ENCODE measurements at places on chromosomes 1 and 21. TPM values are rescaled to one million over a fixed set of nuclear protein-coding genes. Genes with fewer than 3 reads are reported as not detected.

DNA sequence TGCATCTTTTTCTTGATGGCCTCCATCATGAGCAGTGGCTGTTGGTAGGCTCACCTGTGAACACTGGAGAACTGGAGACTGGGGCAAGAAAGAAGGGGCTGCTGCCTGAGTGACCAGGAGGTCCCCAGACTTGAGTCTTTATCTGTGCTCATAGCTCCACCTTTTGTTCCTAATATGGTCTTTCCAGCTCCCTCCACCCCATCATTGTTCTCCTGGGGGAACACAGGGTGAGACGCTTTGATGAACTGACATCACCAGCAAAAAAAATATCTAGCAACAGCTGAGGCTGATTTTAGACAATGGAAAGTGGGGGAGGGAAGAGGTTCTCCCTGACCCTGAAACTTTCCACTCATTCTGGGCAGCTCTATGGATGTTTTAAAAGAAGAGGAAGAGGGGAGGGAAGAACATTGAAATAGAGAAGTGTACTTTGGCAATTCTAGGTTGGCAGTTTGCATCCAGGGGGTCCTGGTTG is at the start of gene TPM3:
TSS of gene TPM3 (minus strand) at position 111 of the 472 bp plus-strand sequence. CDS start at position 29, 82 bp downstream.
- no peak for DNase-seq

DNA sequence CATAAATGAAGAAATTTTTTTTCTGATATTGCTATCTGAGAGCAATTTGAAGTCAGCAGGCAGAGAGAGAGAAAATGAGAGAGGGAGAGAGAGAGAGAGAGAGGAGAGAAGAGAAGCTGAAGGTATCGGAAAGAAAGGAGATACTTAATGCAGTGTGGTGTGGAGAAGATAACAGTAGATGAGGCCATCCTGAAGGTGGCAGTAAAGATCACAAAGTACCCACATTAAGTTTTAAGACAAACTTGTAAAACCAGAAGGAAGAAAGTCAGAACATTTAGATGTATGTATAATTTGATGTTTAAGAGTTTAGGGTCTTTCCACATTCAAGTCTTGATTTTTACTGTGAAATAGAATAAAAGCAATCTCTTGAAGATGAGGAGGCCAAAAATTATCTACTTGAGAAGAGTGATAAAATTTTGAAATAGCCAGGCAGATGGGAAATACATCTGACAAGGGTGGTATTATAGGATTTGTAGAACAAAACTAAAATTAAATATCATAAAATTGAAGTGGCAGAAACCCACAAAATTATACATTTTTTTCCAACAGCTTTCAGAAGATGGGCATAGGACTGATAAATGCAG is 1753.4 kb downstream of the MRPL39 start:
- DNase-seq = peak; percentile 1

DNA sequence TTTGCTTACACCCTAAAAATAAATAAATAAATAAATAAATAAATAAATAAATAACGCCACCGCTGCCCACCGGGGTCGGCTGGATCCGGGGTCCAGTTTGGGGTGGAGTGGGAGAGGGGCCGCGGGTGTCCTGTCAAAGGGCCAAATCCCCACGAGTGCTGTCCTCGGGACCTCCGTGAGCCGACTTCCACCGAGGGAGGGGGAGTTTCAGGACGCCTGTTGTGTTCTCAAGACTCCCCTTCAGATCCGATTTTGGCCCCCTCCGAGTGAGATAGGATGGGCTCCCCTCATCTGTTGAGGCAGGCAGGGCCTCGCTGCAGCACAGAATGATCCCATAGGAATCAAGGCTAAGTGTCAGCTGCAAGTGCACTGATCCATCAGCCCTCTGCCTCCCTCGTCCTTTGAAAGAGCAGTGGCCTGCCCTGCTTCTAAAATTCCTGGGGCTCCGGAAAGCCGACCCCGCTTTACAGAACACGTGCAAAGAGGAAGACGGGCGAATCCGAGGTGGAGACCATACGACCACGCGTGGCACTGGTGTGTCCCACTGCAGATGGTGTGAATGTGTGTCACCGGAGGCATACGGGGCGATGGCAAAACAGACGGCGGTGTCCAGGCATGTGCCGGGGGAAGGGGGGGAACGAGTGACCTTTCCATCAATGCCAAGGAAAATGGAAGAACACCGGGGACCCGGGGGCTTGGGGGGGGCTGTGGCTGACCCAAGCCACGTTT is 3880.5 kb downstream of the SRGAP2C start:
- no peak for DNase-seq

GRCh38 chr1:66316464-66317247 is 217.3 kb upstream of the SGIP1 start:
- no peak for DNase-seq

GRCh38 chr1:168833801-168834224 is 104.8 kb upstream of the DPT start:
- DNase-seq = no peak

DNA sequence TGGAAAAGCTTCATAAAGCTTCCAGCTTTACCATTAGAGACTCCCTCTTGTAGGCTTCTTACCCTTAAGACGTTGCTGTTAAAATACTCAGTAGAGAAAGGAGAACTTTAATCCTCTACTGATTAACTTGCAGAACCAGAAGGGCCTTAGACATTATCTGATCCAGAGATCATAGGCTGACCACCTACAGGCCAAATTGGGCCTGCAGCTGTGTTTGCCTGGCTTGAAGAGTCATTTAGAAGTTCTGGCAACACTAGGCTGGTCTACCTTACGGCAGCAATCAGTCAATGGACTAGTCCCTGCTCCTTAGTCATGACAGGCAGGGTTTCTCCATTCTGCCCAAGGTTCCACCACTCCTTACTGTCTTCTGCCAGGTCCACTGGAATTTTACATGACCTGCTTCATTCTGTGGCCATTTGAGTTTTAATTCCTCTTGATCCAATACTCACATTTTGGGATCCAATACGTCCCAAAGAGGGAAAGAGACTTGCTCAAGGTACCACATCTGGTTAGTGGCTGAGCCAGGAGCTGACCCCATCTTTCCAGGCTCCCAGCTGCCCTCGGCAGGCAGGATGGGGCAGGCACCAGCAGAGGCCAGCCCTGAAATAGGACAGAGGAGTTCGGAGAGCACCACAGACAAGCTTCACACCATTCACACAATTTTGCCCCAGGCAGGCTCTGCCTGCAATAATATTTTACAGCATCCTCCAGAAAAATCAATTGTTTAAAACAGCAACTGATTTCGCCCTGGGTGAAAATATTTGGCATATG is 96.8 kb downstream of the TNR start:
- DNase-seq = no peak

GRCh38 chr1:24415910-24416665 is 486 bp downstream of the NIPAL3 start:
- DNase-seq = peak; percentile 14

DNA sequence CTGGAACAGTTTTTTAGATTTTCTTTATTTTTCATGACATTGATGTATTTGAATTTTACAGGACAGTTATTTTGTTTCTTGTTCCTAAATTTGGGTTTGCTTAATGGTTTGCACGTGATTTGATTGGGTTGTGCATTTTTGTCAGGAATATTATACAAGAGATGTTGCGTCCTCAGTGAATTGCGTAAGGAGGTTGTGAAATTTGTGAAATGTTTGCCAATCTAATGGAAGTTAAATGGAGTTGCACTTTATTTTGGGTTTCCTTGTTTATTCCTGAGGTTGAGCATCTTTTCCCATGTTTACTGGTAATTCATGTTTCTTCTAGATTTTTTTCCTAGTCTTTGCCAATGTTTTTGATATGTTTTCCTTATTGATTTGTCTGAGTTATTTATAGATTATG is 19.9 kb downstream of the ZNF648 start:
- DNase-seq = no peak

GRCh38 chr1:234433563-234434285 is 45.3 kb downstream of the TARBP1 start:
- DNase-seq = no peak

GRCh38 chr1:58881471-58881994 is 97.7 kb upstream of the JUN start:
- peak; percentile 79 for DNase-seq

- no peak for DNase-seq
These were observed 55.2 kb downstream of the SLC9A1 start for GRCh38 chr1:27099587-27100334.

- no peak for DNase-seq
These were observed 21.5 kb upstream of the FMN2 start for GRCh38 chr1:240070188-240070587.

GRCh38 chr1:21308330-21308729 is 18.1 kb upstream of the ECE1 start:
- DNase-seq = no peak

GRCh38 chr1:178959543-178960460 is 65.9 kb upstream of the FAM20B start:
- DNase-seq = no peak

- DNase-seq = no peak
These were observed 33.2 kb downstream of the RCSD1 start for GRCh38 chr1:167663002-167663772.

DNA sequence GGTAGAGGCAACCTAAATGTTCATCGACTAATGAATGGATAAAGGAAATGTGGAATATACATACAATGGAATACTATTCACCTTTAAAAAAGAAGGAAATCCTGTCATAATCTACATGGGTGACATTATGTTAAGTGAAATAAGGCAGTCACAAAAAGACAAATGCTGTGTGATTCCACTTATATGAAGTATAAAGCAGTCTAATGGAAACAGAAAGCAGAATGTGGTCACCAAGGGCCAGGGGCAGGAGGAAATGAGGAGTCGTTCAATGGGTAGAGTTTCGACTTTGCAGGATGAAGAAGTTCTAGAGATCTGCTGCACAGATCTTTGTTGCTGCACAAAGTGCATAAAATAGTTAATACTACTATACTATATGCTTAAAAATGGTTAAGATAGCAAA is 7.8 kb downstream of the DIPK1A start:
- DNase-seq = no peak

- DNase-seq = peak; percentile 13
These were observed at the start of gene FMOD for GRCh38 chr1:203351037-203351625. FMOD (minus strand) TSS chr1:203351122; CDS start chr1:203348270, 2,852 bp downstream.

- no peak for DNase-seq
These were observed 98.2 kb downstream of the EPHB2 start for GRCh38 chr1:22808676-22809483.

DNA sequence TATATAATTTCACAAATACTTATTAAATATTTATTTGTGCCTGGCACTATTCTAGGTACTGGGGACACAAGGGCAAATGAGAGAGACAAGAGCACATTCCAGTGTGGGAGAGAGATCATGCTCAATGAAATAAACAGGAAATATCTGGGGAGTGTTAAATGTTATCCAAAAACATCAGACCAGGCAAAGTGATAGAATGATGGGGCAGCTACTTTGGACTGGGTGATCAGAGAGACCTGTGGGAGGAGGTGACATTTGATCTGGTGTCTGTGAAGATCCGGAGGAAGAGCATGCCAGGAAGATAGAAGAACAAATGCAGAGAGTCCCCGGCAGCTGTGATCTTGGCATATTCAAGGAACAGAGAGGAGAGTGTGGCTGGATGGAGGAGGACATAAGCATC is 27.5 kb upstream of the GNG12 start:
- no peak for DNase-seq

- DNase-seq = no peak
These were observed 75.4 kb upstream of the VTCN1 start for GRCh38 chr1:117286145-117286544.

- DNase-seq = no peak
These were observed 137.7 kb downstream of the ACTL8 start for GRCh38 chr1:17892851-17893250.

DNA sequence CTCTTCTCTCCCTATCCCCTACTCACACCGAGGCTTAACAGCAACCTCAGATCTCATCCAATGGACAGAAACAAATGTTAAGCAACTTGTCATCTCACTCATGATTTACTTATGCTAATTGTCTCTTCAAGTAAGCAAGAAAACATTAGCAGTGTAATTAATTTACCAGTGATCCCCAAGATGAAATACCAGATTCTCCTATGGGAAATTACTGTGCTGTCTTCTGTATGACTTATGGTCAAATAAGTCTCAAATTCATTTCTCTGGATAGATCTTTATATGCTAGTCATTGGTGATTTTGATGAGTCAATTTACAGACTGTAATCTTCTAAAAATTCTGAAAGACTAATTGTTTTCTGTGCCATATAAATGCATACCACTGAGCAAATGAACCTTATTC is 32.9 kb upstream of the L1TD1 start:
- no peak for DNase-seq

GRCh38 chr1:6123083-6123482 is 57.0 kb downstream of the CHD5 start:
- no peak for DNase-seq

- peak; percentile 95 for DNase-seq
These were observed 42.5 kb downstream of the LGR6 start for GRCh38 chr1:202235856-202236837.

DNA sequence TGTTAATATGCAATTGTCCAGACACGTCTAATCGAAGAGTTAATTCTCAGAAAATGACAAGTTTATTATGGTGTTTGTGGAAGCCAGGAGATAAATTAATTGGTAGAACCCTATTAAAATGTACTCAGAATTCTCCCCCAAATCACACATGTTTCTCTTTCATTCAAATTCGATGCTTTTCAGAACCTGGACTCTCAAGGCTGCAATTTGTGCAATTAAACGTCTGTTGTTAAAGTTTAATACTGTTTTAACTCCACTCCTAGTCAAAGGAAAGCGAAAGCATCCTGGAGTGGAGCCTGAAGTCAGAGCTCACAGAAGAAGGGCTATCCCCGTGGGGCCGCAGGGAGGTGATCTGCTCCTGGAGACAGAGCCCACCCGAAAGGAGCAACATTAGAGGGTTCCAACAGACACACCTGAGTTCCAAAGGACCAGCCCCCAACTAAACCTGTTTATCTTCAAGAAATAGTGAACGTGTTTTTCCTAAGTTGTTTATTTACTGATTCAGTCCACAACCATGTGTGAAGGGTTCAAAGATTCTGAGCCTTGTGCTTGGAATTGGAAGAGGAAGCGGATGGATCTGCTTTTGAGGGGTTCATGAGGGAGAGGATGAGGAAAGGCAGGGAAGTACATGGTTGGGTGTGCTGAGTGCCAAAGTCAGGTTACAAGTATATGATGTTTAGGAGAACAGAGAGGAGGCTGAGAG is 68.0 kb upstream of the AKT3 start:
- no peak for DNase-seq

GRCh38 chr1:225950905-225951497 is 10.0 kb upstream of the LEFTY2 start:
- no peak for DNase-seq

GRCh38 chr21:20527731-20528460 is 470.3 kb upstream of the NCAM2 start:
- DNase-seq = no peak

GRCh38 chr1:35884934-35885333 is 1.9 kb downstream of the AGO1 start:
- no peak for DNase-seq

The CHAF1B gene
- total RNA-seq = 16.0 TPM

The TNFRSF25 gene
- 10.1 TPM for total RNA-seq

The AADACL3 gene
- not detected for total RNA-seq

The IQCC gene
- 7.6 TPM for total RNA-seq

The HSF2BP gene
- total RNA-seq = 0.95 TPM

The AK4 gene
- 39.6 TPM for total RNA-seq

The FBLIM1 gene
- 25.6 TPM for total RNA-seq

The NBPF1 gene
- total RNA-seq = 27.8 TPM

The SDHB gene
- 70.1 TPM for total RNA-seq

The ZNF683 gene
- not detected for total RNA-seq

The TMEM240 gene
- 5.0 TPM for total RNA-seq

The DNAJC16 gene
- 20.6 TPM for total RNA-seq

The OR2L13 gene
- total RNA-seq = not detected

The KCND3 gene
- not detected for total RNA-seq

The STRIP1 gene
- total RNA-seq = 27.5 TPM

The MCOLN2 gene
- 12.6 TPM for total RNA-seq

The SYNC gene
- 0.51 TPM for total RNA-seq

The MAP1LC3C gene
- not detected for total RNA-seq

The CAMK1G gene
- total RNA-seq = not detected

The LEMD1 gene
- 17.2 TPM for total RNA-seq

The CAPN8 gene
- total RNA-seq = 158 TPM

All from Calu3 (cell line).